ENCODE measurements at places on chromosomes 7 and 10.

DNA sequence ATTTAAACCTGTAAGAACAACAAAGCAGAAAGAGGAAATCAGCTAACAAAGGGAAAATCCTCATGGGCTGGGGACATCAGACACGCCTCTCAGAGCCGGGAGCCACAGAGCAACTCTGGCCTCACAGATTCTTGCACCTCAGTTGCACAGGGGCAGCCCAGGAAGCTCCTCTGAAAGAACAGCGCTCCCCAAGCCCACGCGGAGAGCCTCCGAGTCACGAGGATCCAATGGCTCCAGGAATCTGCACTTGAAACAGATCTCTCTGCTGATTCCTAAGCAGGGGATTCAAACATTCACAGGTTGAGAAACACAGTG lies 213.2 kb upstream of the MGMT start:
- no peak for DNase-seq

GRCh38 chr7:146728611-146729010 lies 612.0 kb downstream of the CNTNAP2 start:
- no peak for DNase-seq

GRCh38 chr10:4771554-4772201 lies 54.3 kb upstream of the AKR1E2 start:
- DNase-seq, result no peak

DNA sequence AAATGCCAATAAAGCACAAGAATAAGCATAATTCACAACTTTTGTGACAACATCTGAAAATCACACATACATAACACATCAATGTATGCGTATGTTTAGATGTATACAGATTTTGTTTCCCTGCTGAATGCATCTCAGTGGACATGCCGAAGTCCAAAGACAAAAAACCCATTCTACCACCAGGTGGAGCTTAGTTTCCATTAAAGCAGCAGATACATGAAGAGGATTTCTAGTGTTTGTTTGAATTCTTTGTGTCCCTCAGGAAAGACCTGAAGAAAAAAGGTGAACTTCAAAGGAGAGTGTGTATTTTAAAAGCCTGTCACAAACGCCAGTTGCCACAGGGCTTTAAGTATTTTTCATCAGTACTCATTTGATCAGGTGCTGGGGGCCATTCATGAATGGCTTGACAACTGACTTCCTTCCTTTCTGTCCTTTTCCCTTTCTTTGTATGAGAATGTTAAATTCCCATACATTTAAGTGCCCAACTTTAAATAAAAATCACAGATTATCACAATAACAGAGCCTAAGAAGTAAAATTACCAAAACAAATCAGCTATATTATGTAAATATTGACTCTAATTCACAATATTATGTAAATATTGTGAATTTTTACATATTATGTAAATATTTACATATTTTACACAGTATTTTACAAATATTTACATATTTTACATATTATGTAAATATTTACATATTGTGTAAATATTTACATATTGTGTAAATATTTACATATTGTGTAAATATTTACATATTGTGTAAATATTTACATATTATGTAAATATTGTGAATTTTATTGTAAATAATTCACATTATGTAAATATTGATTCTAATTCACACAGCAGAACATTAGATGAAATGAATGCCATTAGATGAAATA lies 343.0 kb downstream of the CRPPA start:
- DNase-seq, result peak; percentile 60

Measured in colonic mucosa (tissue), 4 donors.